COLO829 (cell line): ENCODE measurements at places on chromosomes 11 and 22.

- no peak for DNase-seq
These were observed 114.9 kb downstream of the ARHGAP32 start for GRCh38 chr11:129077191-129077590.

GRCh38 chr11:15453211-15453765 lies 338.6 kb downstream of the INSC start:
- peak; percentile 78 for DNase-seq

GRCh38 chr11:59186130-59186594 lies 14.2 kb downstream of the DTX4 start:
- peak; percentile 72 for DNase-seq

GRCh38 chr11:56819916-56820315 lies 71.4 kb upstream of the OR9G4 start:
- no peak for DNase-seq

DNA sequence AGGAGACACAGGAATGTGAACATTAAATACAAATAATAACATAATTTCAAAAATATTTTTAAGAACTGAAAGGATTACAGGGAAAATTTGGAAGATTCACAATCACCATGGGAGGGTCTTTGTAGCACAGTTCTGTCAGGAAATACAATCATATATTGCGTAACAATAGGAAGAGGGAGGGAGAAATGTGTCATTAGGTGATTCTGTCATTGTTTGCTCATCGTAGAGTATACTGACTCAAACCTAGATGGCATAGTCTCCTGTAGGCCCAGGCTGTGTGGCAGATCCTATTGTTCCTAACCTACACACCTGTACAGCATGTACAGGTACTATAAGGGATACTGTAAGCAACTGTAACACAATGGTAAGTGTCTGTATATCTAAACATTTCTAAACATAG lies 330.4 kb downstream of the BRD1 start:
- no peak for DNase-seq

GRCh38 chr11:115775846-115776245 lies 271.6 kb upstream of the CADM1 start:
- DNase-seq = no peak
